GM04504 (cell line): ENCODE measurements at places on chromosomes 7 and 10.
A peak's percentile ranks its signal among the peaks of the same experiment; 100 is the strongest.

GRCh38 chr7:99943641-99944496 is 14.4 kb upstream of the GJC3 start:
- DNase-seq: no peak

- peak; percentile 82 for DNase-seq
These were observed 551.7 kb downstream of the GRM8 start for GRCh38 chr7:126700807-126701604.

- DNase-seq: no peak
These were observed 6.5 kb downstream of the TAS2R60 start for GRCh38 chr7:143449793-143450192.

GRCh38 chr7:99562832-99563231 is 4.4 kb downstream of the ZNF655 start:
- DNase-seq: peak; percentile 97

GRCh38 chr10:49594594-49594993 is 15.5 kb upstream of the SLC18A3 start:
- DNase-seq: peak; percentile 40

DNA sequence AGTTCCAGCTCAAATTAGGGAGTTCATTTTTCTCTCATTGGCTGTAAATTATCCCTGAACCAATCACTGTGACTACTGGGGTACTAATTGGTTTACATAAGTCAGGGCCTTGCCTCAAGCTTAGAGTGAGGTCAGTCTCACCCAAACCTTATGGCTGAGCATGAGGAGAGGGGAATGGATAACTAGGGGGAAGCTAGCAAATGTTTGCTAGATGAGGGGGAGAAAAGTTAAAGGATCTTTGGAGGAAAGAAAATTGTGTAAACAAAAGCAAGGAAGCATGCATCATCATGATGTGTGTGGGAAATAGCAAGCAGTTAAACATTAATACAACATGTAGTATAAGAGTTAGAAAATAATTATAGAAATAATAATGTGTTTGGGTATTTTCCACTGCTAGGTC is 121.9 kb downstream of the BBS9 start:
- DNase-seq: no peak

DNA sequence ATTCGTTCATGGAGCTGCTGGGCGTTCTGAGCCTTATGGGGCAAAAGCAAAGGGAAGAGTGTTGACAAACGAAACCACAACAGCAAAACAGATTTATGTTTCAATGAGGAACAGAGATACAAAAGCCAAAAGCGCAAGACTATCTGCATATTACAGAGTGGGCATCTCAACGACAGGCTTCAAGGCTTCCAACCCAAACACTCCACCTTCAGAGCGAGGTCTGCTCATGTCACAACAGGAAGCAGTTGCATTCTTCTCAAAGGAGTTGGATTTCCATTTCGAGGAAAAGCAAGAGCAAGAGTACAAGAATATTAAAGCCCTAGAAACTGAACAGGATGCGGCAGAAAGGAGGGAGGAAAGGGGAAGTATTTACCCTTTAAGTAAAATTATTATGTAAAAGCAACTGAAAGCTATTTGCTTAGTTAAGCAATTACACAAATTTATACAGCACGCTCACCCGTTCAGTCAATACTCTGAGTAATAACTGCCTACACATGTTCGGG is 189.3 kb downstream of the ELMO1 start:
- no peak for DNase-seq

DNA sequence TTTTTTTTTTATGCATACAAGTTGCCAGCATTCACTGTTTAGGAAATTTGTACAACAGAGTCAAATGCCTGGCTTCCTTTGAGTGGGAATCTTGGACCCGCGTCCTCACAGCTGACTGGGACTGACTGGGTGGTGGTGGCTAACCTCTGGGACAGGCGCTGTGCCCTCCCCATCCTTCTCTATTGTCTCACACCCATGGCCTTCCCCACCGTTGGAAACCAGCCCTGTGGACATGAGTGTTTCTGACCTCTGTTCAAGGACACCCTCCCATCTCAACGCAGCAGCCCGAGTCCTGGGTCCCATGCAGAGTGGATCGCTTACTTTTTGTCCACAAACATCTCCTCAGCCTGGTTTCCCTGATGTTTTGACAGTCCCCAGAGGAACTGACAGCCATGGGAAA is 125.1 kb upstream of the PPIF start:
- DNase-seq: no peak

GRCh38 chr10:77921395-77921794 is 5.2 kb downstream of the DLG5 start:
- no peak for DNase-seq

- no peak for DNase-seq
These were observed 327.4 kb downstream of the SORCS1 start for GRCh38 chr10:106836933-106837663.

GRCh38 chr10:53537508-53537907 is 764.9 kb upstream of the MBL2 start:
- no peak for DNase-seq

- DNase-seq: no peak
These were observed 8.9 kb upstream of the PNLIP start for GRCh38 chr10:116536810-116537209.

DNA sequence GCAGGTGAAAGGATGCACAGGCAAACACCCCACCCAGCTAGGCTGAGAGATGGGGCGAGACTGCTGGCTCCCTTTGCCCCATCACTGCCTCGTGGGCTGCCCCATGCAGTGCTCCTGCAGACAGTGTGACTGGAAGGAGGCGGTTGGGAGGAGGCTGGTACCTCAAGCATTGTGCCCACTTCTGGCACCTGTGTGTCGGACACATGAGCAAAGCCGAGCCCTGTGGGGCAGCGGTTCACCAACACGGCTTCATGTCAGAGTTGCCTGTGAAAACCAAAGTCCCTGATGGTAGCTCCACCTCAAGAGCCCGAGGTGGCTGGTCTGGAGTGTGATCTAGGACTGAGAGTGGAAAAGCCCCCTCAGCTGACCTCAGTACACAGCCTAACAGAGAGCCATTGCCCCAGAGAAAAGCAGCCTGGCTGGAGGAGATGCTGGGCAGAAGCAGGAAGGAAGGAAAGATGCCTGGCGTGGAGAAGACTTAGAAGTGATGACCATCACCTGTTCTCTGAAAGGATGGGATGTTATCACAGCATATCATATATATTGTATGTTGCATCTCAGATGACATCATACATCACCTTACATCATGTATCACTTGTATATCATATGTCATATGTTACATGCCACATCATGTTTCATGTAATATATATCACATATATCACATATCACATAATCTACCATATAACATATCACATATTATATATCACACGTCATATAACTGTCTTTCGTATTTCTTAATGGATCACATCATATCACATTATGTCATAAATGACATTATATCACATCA is 75.6 kb downstream of the ADCY1 start:
- no peak for DNase-seq

DNA sequence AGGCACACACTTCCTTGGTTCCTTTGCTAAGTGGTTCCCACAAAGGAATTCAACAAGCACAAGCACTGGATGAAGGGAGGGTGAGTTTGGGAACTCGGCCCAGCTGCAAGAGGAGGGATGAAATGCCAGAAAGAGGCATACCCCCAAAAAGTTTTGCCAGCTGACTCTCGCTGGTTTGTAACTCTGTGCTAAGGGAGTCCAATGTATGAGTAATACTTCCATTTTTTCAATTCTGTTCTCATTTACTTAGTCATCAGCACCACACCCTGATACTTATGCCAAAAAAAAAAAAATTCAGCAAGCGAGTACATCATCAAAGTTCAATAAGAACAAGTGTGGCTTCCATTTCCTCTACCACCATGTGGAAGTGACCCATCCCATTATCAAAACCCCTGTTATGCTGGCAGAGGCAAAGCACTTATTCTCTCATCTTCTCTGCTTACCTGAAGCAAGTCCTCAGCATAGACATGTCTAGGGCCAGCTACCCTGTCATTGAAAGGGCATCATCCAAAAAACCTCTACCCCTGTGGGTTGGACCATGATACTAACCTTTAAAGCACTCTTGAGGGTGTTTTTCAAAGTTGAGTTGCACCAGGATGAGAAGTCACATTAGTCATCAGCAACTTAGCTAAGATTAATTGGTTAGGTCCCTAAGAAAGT is 6.9 kb upstream of the HYCC1 start:
- peak; percentile 76 for DNase-seq

DNA sequence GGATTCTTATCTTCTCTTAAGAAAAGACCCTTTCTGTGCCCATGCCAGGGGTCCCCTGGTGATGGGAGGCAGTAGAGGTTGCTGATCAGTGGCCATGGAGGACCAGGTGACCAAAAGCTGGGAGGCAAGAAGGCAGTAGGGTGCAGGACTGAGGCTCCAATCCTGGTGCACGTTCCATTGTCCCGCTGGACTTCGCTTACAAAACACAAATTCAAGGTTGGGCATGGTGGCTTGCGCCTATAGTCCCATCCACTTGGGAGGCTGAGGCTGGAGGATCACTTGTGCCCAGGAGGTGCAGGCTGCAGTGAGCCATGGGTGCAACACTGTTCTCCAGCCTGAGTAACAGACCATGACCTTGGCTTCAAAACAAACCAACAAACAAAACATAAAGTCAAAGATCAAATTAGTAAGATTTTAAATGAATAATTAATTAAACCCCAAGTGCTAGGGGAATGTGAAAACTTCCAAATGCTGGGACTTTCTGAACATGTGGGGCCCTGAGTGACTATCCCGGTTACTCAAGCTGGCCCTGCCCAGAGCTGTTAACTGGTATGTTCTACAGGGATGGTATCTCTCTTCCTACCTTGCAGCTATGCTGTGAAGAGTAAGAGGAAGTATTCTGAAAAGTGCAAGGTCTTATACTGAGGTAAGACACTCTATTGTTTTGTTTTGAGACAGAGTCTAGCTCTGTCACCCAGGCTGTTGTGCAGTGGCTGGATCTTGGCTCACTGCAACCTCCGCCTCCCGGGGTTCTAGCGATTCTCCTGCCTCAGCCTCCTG is 97.6 kb downstream of the LYZL2 start:
- no peak for DNase-seq

- no peak for DNase-seq
These were observed 133.4 kb downstream of the SPAG6 start for GRCh38 chr10:22478555-22479334.

DNA sequence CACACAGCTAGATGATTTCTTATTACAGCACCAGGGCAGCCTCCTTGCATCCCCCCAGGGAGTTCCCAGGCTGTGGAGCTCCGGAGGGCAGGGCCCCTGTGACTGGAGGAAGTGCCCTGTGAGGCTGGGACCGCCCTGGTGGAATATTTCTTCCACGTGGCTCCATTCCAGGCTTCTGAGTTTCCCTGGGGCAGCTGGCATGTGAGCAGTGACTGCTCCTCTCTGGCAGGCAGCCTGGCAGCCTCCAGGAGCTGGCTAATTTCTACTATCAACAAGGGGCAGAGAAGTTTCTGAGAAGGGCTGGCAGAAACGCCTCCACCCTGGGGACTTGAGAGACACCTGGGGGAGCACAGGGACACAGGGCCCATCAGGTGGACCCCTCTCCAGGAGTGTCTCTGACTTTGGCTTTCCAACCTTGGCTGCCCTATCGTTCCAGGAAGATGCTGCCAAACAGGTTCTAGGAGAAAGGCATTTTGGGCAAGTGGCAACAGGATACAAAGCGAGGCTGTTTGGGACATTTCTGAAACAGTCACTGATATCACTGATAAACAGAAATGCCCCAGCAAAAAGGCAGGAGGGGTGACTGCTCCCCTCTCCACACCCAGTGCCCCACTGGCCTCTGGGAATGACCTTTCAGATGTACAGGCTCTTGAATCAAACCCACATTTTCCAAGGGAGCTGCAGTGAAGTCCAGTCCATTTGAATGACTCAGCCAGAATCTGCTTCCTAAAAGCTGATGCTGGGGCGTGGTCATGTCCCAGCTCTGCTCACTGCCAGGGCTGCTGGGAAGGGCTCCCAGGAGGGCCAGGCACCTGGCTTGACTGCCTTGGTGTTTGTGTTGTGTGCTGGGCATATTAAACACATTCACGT is 16.1 kb downstream of the MYOF start:
- DNase-seq: peak; percentile 96

DNA sequence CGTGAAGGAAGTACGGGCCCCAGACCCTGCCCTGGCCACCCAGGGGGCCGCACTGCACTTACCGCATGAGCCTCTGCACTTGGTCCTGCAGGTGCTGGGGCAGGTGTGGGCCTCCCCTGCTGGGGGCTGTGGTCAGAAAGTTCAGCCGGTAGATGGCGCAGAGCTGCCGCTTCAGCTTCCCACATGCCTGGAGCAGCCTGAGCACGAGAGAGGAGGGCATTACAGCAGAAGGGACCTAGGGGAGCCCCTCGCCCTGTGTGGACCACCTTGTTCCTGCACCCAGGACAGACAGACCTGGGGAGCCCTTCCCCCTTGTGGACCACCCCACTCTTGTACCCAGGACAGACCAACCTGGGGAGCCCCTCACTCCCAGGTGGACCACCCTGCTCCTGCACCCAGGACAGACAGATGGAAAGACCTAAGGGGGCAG is 8.7 kb upstream of the PYROXD2 start:
- DNase-seq: no peak

GRCh38 chr10:119780879-119781480 is 55.1 kb downstream of the INPP5F start:
- no peak for DNase-seq

DNA sequence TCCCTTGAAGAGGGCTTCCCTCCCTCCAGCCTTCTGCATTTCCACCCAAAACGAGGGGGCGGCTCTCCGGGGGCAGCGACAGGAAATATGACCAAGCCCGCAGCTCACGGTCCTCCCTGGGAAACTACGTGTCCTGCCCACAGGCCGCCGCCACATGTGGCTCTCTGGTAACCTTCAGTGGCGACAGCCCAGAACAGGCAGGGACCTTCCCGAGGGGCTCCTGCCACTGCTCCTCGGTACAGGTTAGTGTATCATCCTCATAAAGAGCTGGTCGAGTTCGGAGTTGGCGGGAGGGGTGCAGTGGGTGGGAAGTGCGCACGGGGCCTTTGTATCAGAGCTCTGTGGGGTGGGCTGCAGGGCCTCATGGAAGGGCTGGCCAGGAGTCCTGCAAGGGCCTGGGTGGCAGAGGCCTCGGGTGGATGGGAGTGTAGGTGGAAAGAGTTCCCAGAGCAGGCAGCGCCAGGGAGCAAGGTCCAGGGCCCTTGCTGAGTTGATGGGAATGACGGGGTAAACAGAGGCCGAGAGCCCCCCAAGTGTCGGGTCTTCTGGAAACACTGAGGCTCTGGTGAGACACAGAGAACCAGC is 66.0 kb downstream of the TCERG1L start:
- no peak for DNase-seq

GRCh38 chr7:32299133-32299702 is 191.0 kb downstream of the LSM5 start:
- DNase-seq: no peak

- no peak for DNase-seq
These were observed 11.5 kb downstream of the ANKRD22 start for GRCh38 chr10:88840104-88840503.

DNA sequence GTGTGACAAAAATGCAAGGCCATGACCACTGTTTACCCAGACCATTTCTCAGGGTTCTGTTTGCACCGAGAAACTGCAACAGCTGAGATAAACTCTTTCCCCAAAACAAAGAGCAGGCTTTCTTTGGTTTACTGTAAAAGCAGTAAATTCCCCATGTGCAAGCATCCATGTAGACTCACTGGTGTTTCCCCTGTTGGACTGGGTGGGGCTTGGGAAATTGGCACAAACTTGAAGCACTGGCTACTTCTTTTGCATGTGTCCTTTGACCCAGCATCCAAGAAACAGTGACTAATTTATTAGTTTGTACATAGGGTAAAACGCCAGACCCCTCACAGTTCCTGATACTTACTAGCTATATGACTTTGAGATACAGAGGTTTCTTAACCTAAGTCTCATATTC is 12.3 kb downstream of the IQUB start:
- no peak for DNase-seq
